ENCODE measurements at places on chromosomes 3 and 15.

DNA sequence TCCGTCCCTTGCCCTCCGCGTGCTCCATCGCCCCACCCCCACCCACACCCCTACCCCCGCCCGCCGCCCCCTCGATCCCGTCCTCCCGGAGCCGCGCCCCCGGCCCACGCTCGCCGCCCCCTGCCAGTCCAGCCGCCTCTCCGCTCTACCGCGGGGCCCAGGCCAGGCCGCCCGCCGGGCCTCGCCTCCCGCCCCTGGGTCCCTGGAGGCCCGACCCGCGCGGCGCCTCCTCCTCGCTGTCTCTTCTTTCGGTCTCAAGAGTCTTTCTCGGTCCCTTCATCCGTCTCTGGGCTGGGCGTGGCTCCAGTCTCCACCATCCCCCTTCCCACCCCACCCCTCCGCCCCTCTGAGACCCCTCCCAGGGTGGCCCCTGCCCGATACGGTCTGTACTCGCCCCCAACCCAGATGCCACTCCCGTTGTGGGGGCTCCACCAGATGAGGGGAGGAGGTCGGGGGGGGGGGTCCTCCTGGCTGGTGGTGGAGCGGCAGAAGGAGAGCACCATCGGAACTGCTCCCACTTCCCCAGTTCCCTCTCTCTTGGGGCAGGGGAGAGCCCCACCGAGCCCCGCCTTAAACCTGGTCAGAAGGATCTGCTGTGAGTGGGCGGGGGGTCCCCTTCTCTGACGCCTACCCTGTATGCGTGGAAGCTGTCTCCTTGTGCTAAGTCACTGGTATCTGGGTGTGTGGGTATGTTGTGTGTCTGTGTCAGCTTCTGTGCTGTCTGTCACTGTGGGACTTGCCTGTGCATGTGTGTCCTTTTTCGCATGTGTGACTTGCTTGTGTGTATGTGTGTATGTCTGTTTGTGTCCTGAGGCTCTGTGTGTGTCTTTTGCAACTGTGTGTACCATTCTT lies 1.0 kb downstream of the PRKCD start:
- DNase-seq, result no peak

- no peak for DNase-seq
Measured at GRCh38 chr15:42373274-42373673, 14.0 kb downstream of the CAPN3 start.

GRCh38 chr3:174168538-174169254 lies 690.4 kb upstream of the NAALADL2 start:
- DNase-seq, result no peak

DNA sequence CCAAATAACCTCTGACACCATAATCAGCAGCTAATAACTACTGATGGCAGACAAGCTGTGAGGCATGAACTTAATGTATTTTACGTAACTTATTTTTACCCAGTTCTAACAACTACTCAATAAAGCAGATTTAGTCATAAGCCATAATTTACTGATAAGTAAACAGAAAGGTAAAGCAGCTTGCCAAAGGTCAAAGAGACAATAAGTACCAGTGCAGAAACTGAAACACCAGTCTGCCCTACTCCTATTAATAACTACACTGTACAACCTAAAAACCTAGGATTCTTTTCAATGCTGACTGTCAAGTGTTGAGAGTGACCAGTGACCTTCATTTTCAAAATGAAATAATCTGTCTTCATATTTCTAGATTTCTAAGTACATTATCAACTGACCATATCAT lies 152.2 kb downstream of the NR2E3 start:
- no peak for DNase-seq

- DNase-seq, result no peak
Measured at GRCh38 chr15:80978685-80979329, 10.8 kb downstream of the MESD start.
